C1 segment of cervical spinal cord (tissue), 14 donors: ENCODE measurements at places on chromosomes 16 and 17.

GRCh38 chr17:29445844-29446243 lies 55.7 kb downstream of the TAOK1 start:
- DNase-seq, result no peak

DNA sequence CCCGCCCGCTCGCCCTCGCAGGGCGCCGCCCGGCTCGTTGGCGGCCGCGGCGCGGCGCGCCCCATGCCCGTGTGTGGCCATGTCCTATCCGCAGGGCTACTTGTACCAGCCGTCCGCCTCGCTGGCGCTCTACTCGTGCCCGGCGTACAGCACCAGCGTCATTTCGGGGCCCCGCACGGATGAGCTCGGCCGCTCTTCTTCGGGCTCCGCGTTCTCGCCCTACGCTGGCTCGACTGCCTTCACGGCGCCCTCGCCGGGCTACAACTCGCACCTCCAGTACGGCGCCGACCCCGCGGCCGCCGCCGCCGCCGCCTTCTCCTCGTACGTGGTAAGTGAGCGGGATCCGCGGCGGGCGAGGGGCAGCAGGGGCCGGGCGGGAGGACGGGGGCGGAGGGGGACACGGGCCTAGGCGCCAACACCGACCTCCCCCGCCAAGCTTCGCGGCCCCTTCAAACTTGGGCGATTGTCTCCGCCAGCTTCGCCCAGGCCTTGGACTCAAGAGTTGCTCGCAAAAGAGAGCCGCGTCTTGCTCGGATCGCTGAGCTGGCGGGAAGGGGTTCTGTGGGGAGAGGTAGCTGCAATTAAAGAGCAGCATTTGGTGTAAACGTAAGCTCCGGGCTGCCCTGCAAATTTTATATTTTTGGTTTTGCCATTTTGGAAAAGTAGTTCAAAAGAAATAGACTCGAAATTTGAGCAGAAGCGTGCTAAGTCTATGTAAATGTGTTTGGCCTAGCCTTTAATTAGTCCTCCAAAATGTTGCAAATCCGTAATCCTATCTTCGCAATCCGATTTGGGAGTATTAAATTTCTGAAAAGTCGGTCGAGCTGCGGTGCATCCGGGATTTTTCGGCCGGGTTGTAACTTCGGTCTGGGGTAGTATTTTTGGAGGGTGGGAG lies 702 bp downstream of the IRX5 start:
- no peak for DNase-seq

- DNase-seq, result no peak
Measured at GRCh38 chr16:66954097-66954659, 6.9 kb upstream of the CES3 start.

GRCh38 chr16:25868106-25868505 lies 176.3 kb downstream of the HS3ST4 start:
- DNase-seq, result no peak

GRCh38 chr16:22188595-22189442 lies 17.3 kb upstream of the EEF2K start:
- DNase-seq, result peak; percentile 41

GRCh38 chr17:71511266-71511995 lies 609.4 kb upstream of the SOX9 start:
- no peak for DNase-seq

- no peak for DNase-seq
Measured at GRCh38 chr16:15811481-15812400, 45.1 kb downstream of the MYH11 start.
